Panc1 (cell line): ENCODE measurements at places on chromosomes 2 and 18. TPM values are rescaled to one million over a fixed set of nuclear protein-coding genes. Genes with fewer than 3 reads are reported as not detected.

DNA sequence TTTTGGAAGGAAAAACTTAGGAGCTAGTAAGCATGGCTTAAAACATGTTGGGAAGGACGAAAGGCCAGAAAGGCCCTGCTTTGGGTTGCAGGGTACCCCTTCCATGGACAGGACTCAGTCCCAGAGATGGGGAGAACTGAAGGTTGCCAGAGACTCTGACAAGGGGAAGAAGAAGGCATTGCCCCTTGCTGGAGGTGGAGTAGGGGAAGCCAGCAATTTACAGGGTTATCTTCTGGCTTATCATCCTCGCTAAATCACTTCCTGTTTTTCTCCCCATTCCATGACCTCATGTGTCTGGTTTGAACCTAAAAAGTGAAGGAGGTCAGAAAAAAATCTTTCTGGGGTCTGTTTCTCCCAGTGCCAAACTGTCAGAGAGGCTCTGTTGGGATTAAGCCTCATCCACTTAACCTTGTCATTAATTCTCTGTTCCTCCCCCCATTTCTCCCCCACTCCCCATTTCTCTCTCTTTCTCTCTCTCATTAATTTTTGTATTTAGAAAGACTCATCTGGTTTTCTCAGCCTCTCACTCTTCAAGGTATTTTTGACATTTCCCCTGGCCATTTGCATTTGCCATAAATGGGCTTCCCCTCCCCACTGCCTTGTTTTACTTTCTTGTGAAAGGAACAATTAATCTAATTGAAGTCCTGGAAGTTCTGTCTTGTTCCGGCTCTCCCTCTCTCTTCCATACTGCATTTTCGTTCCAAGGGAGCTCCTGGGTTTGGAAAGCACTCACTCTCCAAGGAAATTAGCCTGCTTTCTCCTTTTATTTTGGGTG lies 17.4 kb downstream of the NRP2 start:
- DNase-seq, result no peak

GRCh38 chr2:183371545-183371944 lies 247.3 kb downstream of the NUP35 start:
- no peak for DNase-seq

DNA sequence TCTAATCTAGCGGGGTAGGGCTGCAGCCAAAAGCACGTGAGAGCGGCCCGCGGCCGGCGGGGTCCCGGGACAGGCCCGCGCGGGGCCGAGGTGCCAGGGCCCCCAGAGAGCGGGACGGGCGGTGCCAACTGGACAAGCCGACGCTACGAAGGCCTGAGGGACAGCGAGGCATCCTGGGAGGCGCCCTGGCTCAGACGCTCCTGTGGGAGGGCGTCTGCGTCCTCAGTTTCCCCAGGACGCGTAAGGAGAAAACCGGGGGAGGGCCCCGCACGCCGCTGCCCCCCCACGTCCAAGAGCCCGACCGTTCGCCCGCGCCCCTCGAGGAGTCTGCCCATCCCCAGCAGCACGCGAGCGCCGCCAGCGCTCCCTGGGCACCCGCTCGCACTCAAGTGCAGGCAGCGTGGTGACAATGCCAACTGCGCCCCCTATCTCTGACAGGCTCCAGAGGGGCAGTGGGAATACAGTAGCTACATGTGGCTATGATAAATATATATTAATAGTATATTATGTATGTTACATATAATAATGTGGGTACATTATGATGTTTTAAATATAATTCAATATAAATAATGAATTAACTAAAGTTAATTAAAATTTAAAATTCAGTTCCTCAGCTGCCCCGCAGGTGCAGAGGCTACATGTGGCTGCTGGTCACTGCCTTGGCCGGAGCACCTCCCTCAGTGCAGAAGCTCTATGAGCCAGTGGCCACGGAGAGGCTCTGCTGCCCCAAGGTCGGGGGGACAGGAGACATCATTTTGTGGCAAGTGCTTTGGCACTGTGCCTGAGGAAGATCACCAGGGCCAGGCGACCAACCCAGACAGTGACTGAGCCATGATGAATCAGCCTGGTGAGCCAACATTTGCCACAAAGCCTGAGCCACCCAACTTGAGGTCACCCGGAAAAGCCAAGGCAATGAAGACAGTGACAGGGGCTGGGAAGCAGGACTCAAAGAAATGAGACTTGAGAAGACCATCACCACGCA lies 5.5 kb upstream of the SFT2D3 start:
- DNase-seq, result no peak

DNA sequence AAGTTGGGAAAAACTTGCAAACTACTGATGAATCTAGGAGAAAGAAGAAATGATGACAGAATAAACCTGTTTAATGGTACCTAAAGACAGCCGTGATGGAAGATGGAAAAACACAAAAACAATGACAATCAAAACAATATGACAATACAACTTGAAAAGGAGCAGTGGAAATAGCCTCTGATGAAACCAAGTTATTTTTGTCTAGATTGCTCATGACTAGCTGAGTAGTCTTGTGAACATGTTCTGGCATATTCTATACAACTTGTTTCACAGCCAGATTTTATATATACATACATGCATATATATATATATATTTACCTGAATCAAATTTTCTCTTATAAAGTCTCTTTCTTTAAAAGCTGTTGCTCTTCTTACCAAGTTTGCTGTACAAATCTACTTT lies 439.1 kb downstream of the TGIF1 start:
- no peak for DNase-seq

The ZNF804A gene
- total RNA-seq, result 2.2 TPM

The SERPINB4 gene
- not detected for total RNA-seq

DNA sequence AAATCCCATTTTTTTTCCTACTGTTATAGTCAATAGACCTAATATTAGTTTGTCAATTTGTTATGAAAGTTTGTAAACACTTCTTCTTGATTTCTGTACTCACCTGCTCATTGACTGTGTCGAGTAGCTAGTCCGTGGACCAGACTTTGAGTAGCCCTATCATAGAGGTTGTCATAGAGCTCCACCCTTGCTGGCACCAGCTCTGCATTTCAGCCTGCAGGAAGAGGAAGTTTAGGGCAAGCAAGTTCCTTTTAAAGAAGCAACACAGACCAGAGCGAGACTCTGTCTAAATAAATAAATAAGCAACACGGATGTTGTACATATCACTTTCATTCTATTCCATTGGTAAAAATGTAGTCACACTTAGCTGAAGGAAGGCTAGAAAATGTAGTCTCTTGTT lies 74.0 kb downstream of the MCFD2 start:
- DNase-seq, result no peak

The RALB gene
- total RNA-seq, result 47.8 TPM

GRCh38 chr2:2686222-2686621 lies 355.1 kb upstream of the MYT1L start:
- no peak for DNase-seq

The NEMP2 gene
- total RNA-seq, result 12.0 TPM

GRCh38 chr2:102103992-102104871 lies 38.3 kb upstream of the IL1R1 start:
- no peak for DNase-seq

DNA sequence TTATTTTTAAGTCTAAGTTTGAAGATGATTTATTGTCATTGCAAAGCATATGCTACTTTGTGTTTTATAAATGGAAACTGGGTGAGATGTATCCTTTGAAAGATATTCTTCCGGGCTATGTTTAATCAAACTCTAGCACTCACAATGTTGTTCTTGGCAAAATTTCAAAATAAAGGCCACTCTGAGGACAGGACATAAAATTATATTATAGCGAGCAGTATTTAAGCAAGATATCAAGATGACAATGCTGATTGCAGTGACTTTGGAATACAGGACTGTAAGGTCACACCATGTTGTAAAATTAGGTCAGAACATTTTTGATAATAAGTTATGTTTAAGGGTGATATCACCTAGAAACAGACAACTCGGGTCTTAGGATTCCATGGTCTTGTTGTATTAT lies 14.2 kb downstream of the RPRM start:
- DNase-seq, result no peak

The ASB18 gene
- not detected for total RNA-seq

DNA sequence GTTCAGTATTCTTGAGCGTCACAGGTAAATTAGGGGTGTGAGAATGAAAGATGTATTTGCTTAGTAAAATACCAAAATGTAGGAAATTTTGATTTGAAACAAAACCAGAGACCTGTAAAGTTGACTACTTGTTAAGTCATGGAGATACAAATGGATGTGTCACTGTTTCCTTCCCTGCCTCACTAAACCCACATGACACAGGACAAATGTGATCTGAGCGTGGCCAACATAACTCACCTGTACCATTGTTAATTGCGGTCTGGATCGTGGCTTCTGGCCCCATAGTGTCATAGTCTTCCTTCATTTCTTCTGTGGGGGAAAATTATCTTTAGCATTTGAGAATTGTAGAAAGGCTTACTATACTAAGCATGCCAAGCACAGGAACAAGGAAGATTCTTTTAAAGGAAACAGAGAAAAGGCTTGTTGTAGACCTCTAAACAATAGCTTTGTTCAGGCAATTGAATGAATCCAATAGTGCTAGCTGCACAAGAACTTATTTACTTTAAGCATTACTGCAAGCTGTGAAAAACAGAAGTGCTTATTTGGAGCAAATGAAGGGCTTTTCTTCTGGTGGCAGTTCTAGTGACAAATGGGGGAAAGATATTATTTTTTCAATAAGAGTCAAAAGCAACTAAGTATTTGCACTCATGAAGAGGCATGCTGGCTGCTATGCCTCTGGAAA lies 95.2 kb downstream of the ZEB2 start:
- DNase-seq, result no peak

The FASTKD1 gene
- total RNA-seq, result 37.2 TPM
